BJ (cell line): ENCODE measurements at places on chromosomes 6 and 20.

DNA sequence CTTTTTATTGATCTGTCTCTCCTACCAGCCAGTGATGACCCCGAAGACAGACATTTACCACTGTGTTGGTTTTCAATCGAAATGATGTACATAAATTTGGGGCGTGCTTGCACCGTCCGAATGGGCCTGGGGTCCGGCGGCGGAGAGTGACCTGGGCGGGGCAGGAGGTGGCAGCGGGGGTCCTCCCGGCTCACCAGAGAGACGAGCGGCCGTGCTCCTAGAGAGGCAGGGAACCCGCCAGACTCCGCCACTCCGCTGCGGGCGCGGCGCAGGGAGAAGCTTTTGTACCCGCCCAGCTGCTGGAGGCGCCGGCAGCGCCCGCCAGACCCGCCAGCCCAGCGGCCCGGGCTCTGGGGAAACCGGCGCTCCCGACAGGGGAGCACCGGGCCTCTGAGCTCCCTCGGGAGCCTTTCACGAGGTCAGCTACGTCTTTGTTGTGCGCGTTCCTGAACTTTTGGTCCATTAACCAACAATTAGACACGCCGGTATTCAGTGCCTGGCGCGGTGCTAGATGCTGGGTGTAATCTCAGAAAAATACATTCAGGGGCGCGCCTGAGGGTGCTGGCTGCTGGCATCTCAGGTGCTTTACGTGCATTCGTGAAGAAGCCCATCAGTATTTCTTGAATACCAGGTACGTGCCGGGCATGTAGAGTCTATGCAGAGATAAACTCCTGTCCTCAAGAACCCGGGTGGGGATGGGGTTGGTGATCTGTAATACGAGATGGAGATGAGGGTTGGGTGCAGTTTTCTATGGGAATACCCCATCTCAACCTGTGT lies at the start of gene PGBD1:
Gene PGBD1, plus strand, starts transcription at position 285 of the 777 bp plus-strand sequence. CDS start 2,242 bp downstream, outside the sequence.
- no peak for DNase-seq

DNA sequence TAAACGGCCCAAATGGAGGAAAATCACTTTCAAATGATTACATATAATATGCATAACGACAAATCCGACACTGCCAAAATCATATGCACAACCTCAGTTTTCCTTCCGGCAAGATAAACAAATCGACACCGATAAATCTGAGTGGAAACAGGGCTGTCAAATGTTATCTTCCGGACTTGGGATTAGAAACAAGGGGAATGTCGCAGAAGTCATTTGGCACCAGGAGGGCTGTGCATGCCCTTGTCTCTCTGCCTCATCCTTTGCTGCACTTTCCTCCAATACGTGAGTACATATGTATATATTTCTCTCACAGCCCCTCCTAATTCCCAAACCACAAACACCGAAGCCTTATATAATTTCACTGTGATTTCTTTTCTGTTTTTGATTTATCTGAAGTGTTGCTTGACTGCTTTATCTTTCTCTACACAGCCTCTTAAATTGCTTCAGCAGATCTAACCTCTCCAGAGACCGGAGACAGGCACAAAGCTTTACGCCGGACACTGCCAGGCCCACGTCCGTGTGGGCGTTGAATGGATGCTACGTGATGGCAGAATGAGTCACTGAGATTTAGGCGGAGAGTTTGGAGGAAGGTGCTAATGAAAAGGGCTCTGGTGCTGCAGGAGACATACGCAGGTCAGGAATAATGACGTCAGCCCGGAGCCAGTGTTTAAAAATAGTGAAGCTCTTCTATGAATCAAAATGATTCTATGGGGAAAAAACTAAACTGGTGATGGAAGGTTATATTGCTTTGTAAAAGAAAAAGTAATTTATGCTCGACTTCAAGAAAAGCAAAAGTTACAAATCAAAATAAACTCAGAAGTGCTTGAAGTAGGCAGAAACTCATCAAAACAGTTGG lies 21.0 kb upstream of the PRELID3B start:
- DNase-seq = no peak

DNA sequence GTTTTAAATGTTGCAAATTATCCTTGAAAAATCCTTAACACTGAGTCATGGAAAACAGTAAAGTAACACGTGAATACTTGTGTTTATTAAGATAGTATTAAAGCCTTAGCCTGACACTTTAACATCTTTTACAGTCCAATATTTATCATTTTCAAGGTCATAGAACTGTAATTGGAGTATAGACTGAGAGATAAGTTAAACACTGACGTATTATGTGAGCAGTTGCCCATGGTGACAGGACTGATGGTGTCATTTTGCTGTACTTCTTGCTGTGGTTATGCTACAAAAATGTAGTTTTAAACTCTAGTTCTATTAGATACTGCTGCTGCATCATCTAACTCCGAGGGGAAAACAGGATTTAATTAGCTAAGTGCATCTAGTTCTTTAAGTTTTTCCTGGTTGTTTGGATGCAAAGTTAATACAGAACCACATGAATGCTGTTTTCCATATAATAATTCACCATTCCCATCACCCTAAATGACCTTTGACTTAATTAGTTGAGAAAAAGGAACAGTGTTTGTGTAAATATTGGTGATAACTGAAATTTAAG lies 37.8 kb downstream of the SLC2A12 start:
- no peak for DNase-seq

- DNase-seq = no peak
Measured at GRCh38 chr6:138103871-138104270, 3.3 kb downstream of the PERP start.

GRCh38 chr20:44582311-44583025 lies at the start of gene PKIG:
Gene PKIG (plus strand): TSS chr20:44582579. CDS start chr20:44614557, 31,978 bp downstream.
- peak; percentile 55 for DNase-seq

- DNase-seq = no peak
Measured at GRCh38 chr6:146355521-146356100, 188.0 kb upstream of the RAB32 start.

- no peak for DNase-seq
Measured at GRCh38 chr20:38940644-38941043, 14.4 kb downstream of the FAM83D start.
